ENCODE measurements at places on chromosomes 3 and 15.

DNA sequence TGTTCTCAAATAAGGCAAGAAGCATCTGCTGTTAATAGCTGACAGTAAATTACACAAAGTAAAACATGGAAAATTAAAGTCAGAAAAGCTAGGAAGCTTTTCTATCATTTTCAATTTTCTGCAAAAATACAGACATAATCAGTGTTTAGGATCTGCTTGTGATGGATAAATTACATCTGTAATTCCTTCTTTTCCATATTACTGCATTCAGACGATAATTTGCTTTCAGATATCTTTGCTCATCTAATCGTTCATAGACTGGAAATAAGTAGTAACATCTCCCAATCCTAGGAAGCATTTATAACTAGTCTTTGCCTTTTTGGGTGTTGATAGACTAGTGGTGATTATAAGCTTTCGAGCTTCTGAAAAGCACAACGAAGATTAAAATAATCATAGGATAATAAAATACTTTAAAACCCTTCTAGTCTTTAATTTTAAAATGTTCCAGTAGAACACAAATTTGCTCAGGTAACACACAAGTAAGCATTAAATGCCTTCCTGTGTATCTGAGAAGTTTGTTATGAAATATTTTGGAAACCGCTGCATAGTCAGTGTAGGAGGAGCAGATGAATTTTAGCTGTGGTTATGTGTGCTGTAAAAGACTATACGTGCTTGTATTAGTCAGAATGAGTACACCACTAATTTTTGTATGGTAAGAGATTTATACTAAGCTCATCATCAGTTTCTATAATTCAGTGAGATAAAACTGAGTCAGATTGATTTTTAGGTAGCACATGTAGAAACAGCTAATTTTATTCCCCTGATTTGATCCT lies 41.0 kb downstream of the MBNL1 start:
- DNase-seq = peak; percentile 66

DNA sequence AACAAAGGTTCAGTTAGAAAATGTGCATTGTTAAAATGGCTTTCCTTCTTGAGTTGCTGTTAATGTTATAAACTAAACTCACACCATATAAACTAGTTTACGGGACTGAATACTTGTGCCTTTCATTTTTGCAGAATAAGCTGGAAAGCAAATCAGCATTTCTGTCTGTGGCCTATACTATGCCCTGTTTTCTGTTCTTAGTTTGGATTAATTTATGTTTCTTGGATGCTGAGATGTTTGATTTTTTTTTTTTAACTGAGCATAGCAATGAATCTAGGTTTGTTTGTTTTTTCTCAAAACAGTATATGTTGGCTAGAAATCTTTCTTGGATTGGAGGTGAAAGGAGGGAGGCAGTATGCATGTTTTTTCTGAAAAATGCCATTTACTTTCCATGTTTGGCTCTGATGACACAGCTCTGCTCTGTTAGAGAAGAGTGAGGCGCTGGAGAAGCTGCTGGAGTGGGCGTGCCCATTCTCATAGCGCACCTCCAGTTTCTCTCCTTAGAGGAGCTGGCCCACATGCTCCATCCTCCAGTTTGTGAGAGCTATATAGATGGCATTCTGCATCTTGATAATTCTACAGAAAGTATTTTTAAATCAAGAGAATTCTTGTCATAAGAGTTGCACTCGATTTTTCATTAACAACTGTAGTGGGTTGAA lies 423.6 kb upstream of the TPM1 start:
- DNase-seq = peak; percentile 13

GRCh38 chr3:42216931-42217333 lies 49.1 kb downstream of the CCK start:
- peak; percentile 73 for DNase-seq

GRCh38 chr15:52745326-52746161 lies 44.6 kb downstream of the ONECUT1 start:
- DNase-seq = no peak

DNA sequence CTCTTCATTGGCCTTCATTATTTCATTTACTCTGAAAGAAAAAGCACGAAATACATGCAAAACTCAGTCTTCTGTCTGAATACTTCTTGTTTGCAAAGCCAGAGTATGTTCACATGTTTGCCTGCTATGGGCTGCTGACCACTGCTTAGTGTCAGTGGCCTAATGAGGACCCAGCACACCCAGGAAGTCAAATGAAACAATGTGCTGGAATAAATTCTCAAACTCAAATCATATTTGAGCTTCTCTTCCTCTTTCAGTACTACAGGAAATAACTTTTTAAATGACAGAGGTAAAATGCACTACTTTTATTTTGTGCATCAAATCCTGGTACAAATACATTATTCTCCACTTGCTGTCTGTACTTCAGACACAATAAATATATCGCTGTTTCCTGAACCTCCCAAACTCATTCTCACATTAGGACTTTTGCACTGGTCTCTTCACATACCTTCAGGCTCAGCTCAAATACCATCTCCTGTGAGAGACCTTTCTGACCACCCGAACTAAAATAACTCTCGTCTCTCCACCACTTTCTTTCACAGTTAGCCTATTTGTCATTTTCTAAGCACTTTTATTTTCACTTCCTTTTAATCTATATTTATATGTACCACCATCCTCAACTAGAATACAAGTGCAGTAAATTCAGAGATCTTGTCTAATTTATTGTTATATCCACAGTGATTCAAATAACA lies 176.8 kb downstream of the TUSC7 start:
- no peak for DNase-seq

- DNase-seq = no peak
Observed at GRCh38 chr15:88574655-88575054, 28.2 kb upstream of the DET1 start.

DNA sequence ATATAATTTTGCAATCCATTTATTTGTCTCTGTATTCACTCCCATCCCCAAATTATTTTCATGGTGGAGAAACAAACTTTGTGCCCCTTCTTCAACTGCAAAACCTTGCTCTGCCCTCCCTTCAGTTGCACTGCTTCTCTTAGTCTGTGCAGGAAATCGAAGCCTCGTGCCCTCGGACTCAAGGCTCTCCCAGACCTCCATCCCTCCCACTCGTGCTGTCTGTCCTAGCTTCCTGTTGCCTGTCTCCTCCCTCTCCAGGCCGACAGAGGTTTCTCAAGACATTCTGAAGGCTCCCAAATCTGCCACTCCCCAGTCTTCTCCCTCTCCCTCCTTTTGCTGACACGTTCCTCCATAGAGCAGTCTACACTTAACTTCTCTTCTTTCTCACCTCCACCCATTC lies 177.6 kb downstream of the PDZRN3 start:
- no peak for DNase-seq

GRCh38 chr3:22990291-22991200 lies 212.6 kb upstream of the UBE2E2 start:
- no peak for DNase-seq

- no peak for DNase-seq
Observed at GRCh38 chr3:52162250-52162872, 8.1 kb upstream of the POC1A start.

- no peak for DNase-seq
Observed at GRCh38 chr15:69505956-69506556, 53.4 kb downstream of the RPLP1 start.

DNA sequence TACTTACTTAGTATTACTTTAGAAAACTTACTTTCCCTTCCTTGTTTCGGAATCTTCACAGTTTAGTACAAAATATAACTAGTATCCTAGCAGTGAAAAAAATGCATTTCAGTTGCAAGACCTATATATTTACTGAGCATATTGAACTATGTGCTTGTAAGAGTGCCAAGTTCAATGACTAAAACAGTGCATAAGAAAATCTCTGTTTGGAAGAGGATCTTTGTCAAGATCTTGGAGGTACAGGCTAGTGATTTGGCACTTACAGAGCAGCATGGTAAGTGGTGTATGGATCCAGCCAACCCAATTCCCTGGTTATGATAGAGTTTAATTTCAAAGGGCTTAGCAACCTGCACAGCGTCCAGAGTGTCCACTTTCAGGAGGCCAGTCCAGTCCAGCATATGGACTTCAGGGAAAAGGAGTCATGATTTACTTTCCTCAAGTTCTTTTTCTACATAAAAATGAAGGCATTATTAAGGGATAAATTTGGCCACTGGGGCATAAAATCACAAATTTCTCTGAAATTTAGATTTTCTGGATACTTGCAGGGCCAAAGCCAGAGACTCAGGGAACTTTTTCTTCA lies 625.8 kb upstream of the BCHE start:
- DNase-seq = no peak

DNA sequence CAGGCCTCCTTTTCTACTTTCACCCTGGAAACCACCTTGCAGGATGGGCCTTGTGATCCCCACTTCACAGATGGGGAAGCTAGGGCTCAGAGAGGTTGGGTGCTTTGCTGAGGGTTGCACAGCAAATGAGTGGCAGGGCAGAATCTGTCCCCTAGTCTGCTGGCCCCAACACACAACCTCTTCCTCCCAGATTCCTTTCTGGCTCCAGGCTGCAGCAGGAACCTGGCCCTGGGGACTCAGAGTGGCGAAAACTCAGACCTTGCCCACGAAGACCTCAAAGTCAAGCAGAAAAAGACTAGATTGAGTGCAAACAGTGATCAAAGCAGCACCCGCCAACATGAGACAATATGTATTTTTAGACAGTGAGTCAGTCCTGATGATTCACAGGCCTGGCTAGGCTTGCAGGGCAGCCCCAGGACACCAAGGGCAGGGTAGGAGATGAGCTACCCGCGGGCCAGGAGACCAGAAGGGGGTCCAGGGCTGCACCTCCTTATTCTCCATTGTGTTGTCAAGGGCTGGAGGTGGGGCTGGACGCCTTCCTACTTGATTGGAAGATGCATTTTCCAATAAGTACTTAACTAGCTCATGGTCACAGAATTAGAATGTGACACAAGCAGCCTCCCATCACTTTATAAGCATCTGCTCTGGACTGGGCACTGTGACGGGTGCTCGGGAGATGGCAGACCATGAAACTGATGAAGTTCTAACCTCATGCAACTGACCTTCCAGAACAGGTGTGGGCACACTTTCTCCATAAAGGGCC lies 23.9 kb downstream of the GOLGA6L2 start:
- peak; percentile 8 for DNase-seq

- no peak for DNase-seq
Observed at GRCh38 chr15:100021653-100022052, 288.4 kb upstream of the LYSMD4 start.

DNA sequence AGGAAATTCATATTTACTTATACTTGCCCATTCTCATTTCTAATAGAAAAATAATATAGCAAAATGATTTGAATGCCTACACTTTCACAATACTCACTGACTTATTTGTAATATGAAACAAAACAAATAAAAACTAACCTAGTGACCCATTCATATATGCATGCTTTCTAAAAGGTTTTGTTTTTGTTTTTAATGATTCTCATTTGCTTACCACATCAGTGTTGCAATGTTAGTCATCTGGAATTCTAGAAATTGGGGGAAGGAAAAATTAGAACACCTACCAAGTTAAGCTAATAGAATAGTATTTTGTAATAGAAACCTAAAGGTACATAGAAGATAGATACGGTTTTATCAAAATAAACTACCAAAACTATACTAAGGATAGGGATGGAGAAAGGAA lies 214.1 kb upstream of the CNTN6 start:
- DNase-seq = no peak

DNA sequence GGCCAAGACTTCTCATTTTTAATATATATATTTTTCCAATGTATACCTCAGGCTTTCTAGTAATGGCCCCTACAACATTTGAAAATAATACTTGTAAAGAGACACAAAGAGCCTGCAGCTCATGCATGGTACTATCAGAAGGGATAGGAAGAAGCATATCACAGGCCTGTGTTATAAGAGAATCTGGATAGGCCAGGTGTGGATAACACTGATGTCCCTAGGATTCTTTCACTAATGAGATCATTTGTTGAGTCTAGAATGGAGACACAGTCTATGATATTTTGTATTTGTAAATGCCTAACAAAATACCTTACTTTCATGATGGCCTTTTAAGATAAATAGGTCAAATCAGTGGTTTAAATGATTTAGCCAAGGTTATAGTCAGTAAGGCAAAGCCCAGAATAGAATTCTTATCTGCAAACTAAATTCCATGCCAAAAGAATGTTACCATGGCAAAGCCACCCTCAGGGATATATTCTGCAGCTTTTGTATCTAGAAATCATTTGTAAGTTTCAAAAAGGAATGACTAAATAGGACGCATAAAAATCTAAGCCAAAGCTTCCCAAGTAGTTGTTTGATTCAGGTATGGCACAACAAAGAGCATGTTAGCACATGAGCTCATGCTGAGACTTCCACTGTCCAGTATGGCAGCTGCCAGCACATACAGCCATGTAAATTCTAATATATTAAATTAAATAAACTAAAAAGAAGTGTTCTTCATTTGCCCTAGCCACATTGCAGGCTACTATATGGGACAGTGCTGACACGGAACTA lies 10.0 kb downstream of the DCP1A start:
- no peak for DNase-seq

GRCh38 chr3:183212565-183212964 lies 40.5 kb upstream of the B3GNT5 start:
- DNase-seq = no peak

GRCh38 chr3:43736558-43737440 lies 46.1 kb downstream of the ABHD5 start:
- peak; percentile 52 for DNase-seq

DNA sequence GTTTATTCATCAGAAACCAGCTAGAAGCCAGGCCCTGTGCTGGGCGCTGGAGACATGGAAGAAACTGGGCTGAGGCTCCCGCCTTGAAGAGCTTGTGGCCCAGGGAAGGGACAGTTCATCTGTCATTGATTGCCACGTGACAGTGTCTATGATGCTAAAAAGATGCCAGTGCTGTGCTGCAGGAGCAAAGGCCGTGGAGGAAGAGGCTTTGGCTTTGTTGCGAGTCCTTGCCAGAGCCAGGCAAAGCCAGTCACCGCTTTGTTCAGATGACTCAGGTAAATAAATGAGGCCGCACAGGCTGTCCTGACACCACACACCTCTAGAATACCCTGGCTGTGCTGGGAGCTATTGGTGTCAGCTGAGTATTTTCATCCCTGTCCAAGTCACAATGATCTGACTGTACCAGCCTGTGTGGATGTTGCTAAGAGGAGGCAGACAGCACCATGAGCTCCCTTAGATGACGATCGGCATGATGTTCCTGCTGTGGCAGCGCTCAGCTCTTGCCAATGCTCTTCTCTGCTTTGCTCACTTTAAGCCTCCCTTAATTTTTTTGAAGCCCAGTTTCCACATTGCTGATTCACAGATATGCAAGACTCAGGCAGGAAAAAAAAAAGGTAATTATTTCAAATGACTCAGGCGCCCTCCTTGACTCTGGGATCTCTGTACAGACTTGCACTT lies 77.5 kb downstream of the CCNL1 start:
- peak; percentile 63 for DNase-seq

DNA sequence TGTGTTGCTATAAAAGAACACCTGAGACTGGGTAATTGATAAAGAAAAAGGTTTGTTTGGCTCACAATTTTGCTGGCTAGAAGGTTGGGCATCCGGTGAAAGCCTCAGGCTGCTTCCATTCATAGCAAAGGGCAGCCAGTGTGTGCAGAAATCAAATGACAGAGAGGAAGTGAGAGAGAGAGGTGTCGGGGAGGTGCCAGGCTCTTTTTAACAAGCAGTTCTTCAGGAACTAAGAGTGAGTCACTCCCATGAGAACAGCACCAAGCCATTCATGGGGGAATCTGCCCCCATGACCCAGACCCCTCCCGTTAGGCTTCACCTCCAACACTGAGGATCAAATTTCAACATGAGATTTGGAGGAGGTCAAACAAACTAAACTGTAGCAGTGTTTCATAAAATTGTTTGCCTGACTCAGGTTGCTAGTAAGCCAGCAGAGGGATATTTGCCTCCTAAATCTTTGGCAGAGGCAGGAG lies 4.5 kb upstream of the PARP15 start:
- DNase-seq = peak; percentile 72
